HFFc6 (cell line): ENCODE measurements at places on chromosomes 5 and 9. TPM values are rescaled to one million over a fixed set of nuclear protein-coding genes. Genes with fewer than 3 reads are reported as not detected.
A peak's percentile ranks its signal among the peaks of the same experiment; 100 is the strongest.

DNA sequence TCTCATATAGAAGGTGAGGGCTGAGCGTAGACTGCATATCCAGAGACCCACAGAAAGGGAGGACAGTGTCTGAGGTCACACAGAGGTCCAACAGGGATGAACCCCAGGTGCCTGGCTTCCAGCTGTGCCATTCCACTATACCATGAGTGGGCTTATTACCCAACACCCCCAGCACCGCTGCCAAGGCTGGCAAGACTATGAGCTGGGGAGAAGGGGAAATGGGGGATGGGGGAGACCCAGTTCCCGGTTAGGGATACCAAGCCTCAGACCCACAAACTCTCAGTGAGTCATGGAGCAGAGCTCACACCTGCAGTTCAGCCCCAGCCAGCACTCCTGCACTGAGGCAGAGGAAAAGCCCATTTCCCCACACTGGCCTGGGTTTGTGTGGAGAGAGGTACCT lies 106.4 kb downstream of the PSD2 start:
- peaks cover 41% of the 10 kb centered on the region for H3K27me3 ChIP-seq
- no peaks in the 10 kb centered on the region for H3K36me3 ChIP-seq
- no peak overlapping the region for H3K4me3 ChIP-seq
- no peak overlapping the region for H3K27ac ChIP-seq
- H3K4me1 ChIP-seq, result no peaks in the 10 kb centered on the region

DNA sequence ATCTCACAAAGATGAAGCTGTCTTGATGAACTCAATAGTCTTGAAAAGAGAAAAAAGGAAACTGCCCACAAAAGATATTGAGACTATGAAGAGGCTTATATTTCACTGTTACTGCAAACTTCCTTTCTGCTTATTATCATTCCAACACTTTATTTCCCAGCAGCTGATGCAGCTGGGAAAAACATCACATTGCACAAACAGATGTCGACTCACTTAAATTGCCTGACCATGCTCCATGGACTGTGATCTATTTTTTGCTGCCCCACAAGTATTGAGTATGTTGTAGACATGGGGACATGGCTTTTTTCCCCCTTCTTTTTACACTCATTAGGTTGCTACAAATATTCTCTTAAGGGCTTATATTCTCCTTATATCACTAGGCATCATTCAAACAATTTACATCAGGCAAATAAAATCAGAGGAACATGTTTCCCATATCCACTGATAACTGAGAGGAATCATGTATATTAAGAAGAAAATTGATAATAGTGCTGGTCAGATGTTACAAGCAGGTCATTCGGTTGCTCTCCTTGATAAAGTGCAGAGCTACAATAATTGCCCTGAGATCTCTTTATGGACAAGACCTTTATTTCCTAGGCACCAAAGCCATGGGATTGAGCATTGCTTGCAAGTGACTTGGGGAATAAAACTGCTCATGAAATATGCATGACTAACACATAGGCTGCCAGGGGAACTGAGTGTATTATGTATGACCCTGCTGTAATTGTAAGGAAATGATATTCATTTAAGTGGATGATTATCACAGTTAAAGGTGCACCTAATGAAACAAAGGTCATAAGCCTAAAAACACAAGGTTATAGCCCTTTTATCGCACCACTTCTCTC lies 509.9 kb downstream of the ZNF608 start:
- H3K36me3 ChIP-seq, result no peaks in the 10 kb centered on the region
- H3K4me3 ChIP-seq, result no peak overlapping the region
- H3K4me1 ChIP-seq, result no peaks in the 10 kb centered on the region
- H3K27me3 ChIP-seq, result no peaks in the 10 kb centered on the region; the same call in none of the 2 replicates

- no peaks in the 10 kb centered on the region for H3K36me3 ChIP-seq
- H3K4me3 ChIP-seq, result no peak overlapping the region
- no peak for DNase-seq
- no peaks in the 10 kb centered on the region for H3K4me1 ChIP-seq
- no peak overlapping the region for H3K27ac ChIP-seq
- H3K27me3 ChIP-seq, result peaks cover 1% of the 10 kb centered on the region; the same call in 1 of the 2 replicates
Observed at GRCh38 chr9:26710008-26710407, 182.6 kb downstream of the CAAP1 start.

DNA sequence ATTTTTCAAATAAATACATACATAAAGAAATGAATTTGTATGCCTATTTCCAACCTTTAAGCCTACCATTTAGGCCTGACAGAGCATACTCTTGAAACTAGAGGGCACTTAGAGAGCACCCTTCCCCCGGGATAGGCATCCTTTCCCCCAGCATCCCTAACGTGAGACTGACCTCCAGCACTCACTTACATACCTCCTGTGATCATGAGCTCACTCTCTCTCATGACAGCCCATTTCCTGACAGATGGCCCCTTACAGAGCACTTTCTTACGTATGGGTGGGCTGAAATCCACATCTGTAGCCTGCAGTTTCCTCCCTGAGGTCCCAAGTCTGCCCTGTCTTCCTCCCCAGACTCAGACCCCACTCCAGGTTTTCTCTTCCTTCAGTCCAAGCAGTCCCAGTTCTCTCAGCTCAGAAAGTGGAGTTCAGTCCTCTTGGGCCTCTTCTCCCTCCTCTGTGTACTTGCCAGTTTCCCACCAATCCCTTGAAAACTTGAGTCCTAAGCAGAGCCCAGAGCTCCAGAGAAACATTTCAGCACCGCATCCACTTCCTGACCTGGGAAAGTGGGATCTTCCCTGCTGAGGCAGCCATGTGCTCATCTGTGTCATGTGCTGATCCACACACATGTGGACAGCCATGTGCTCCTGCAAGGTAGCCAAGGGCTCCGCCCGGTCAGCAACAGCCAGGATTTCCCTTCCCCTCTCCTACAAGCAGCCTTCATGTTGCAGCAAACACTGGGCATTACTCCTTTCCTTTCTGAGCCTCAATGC lies 2.2 kb upstream of the CDX1 start:
- no peak for DNase-seq
- peaks cover under 1% of the 10 kb centered on the region for H3K27me3 ChIP-seq
- peaks cover 49% of the 10 kb centered on the region for H3K4me1 ChIP-seq

DNA sequence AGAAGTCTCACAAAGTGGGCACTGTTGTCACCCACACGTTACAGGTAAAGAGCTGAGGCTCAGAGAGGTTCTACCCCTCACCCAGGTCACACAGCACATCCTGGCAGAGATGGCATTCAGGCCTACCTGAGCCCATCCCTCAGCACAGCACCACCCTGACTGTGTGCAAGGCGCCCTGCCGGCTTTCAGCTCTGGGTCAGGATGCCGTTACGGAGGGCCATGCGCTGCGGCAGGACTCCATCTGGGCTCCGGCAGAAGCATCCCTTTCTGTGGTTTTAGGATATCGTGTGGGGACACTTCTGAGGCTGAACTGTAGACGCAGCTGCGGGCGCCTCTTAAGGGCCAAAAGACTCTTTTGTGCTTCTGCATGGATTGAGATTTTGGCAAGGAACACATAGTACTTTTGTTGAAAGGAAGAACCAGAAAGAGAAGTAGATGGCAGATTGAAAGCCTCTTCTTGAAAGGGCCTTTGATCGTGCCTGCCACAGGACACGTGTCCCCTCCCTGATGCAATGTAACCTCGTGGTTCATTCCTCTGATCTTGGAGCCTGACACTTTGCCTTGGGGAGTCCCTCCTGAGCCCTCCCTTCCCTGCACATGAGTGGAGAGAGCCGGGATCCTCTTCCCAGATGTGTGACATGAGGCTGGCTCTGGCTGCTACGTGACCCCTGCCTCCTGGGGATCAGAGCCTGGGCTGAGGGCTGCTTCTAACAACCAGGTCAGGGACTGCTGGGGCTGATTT lies 31.3 kb downstream of the USP20 start:
- peaks cover 7% of the 10 kb centered on the region for H3K4me1 ChIP-seq
- DNase-seq, result no peak
- H3K27me3 ChIP-seq, result 0 out of 2 replicates have a peak, but pooled peaks cover under 1% of the 10 kb centered on the region
- no peak overlapping the region for H3K4me3 ChIP-seq

DNA sequence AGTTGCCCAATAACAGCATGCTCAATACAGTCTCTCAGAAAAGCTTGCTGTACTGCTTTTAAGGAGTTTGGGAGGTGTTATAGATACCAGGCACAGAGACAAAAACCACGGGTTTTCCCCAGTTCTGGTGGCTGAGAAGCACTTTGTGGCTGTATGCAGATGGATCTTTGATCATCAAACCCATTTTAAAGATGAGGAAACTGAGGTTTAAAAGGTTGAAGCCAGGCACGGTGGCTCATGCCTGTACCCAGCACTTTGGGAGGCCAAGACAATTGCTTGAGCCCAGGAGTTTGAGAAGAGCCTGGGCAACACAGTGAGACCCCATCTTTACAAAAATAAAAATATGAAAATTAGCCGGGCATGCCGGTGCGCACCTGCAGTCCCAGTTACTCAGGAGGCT lies 46.3 kb upstream of the PLPP6 start:
- no peak for DNase-seq
- no peak overlapping the region for H3K27ac ChIP-seq
- peaks cover 11% of the 10 kb centered on the region for H3K27me3 ChIP-seq

DNA sequence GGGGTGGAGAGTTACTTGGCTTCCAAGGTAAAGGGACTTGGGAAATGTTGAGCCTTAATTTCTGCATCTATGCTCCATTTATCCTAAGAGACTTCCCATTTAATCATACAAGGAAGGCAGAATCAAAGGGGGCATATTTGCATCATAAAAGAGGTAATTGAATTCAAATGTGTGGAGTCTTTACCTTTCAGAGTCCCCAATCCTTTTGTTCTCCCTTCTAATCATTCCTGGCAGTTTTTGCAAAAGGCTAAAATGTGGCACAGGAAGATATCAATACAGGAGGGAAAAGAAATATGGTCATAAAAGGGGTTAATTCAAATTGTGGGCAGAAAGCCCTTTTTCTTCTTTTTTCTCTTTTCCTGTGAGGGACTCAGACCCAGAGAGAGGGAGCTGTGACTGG lies 69.5 kb downstream of the SFXN1 start:
- no peak overlapping the region for H3K4me3 ChIP-seq
- peaks cover 16% of the 10 kb centered on the region for H3K27me3 ChIP-seq
- no peak for DNase-seq
- H3K36me3 ChIP-seq, result no peaks in the 10 kb centered on the region
- no peak overlapping the region for H3K27ac ChIP-seq

- no peaks in the 10 kb centered on the region for H3K36me3 ChIP-seq
- no peaks in the 10 kb centered on the region for H3K4me1 ChIP-seq
- DNase-seq, result no peak
- H3K27ac ChIP-seq, result no peak overlapping the region
- H3K27me3 ChIP-seq, result peaks cover 10% of the 10 kb centered on the region
- H3K4me3 ChIP-seq, result no peak overlapping the region
Observed at GRCh38 chr9:129385211-129385934, 207.3 kb upstream of the IER5L start.

- no peak for DNase-seq
- 0 out of 2 replicates have a peak, but pooled peaks cover 8% of the 10 kb centered on the region for H3K36me3 ChIP-seq
- H3K4me3 ChIP-seq, result peak overlapping the region; percentile 95
- H3K4me1 ChIP-seq, result peaks cover 49% of the 10 kb centered on the region
Observed at GRCh38 chr9:6006749-6007057, 8.7 kb downstream of the RANBP6 start.

- H3K27me3 ChIP-seq, result peaks cover 10% of the 10 kb centered on the region
- peaks cover 45% of the 10 kb centered on the region for H3K4me1 ChIP-seq
- peak overlapping the region; percentile 93 for H3K27ac ChIP-seq
- peak overlapping the region; percentile 96 for H3K4me3 ChIP-seq
- DNase-seq, result no peak
- no peaks in the 10 kb centered on the region for H3K36me3 ChIP-seq
Observed at GRCh38 chr5:140106805-140107311, 7.1 kb upstream of the PURA start.

DNA sequence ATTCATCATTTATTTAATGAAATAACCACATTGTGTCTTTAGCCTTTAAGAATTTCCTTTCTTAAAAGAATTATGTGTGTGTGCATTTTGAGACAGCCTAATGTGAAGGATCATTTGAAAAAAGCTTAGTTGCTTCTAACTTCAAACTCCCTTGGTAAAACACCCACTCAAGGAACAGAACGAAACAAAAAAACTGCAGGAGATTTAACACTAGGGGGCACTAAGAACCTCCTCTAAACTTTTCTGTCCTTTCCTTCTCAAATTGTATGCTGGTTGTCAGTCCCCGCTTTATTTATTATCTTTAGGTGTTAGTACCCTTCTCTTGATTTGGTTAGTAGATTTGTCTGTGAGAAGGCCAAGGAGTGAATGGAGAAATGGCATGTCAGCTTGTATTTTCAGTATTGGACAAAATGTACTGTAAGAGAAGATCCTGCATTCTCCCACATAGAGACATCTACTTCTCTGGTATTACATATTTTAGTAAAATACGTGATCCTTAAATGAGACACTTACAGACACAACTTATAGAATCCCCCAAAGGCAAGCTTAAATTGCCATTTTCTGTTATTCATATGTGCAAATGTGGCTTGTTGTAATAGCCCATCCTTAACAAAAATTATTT lies 229.7 kb downstream of the MRPS30 start:
- no peak for DNase-seq
- no peaks in the 10 kb centered on the region for H3K4me1 ChIP-seq
- H3K36me3 ChIP-seq, result no peaks in the 10 kb centered on the region

DNA sequence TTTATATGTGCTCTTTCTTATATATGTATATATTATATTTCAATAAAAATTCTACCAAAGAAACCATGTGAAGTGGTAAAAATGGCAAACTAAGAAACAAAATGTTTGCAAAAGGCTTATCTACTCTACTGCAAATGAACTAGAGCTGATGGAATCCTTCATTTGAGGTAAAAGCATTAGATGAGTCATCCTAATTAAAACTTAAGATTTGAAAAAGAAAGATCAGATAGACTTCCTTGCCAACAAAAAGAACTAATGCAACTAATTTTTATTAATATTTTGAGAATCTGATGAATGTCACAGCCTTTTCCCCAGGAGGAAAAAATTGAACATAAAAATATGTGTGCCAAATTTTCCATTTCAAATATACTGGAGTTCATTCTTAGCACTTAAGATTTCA lies 84.1 kb upstream of the SLCO4C1 start:
- H3K27ac ChIP-seq, result no peak overlapping the region
- no peaks in the 10 kb centered on the region for H3K4me1 ChIP-seq
- DNase-seq, result no peak
- H3K36me3 ChIP-seq, result no peaks in the 10 kb centered on the region
- no peaks in the 10 kb centered on the region for H3K27me3 ChIP-seq

RAD23B gene
- total RNA-seq, result 186 to 202 TPM (median 202 TPM) in 3 replicates

PCDHGA9 gene
- 0.80 to 1.0 TPM (median 0.96 TPM) in 3 replicates for total RNA-seq

MEIKIN gene
- total RNA-seq, result not detected in 2 replicates

TMEM215 gene
- total RNA-seq, result not detected in 3 replicates

RAB14 gene
- 81.2 to 86.1 TPM (median 83.6 TPM) in 3 replicates for total RNA-seq

CDX1 gene
- not detected in 3 replicates for total RNA-seq

TOR2A gene
- 6.6 to 7.2 TPM (median 7.0 TPM) in 3 replicates for total RNA-seq

PCDHB2 gene
- total RNA-seq, result 5.2 to 8.8 TPM (median 8.6 TPM) in 3 replicates
